ENCODE measurements at places on chromosomes 5 and 9.

DNA sequence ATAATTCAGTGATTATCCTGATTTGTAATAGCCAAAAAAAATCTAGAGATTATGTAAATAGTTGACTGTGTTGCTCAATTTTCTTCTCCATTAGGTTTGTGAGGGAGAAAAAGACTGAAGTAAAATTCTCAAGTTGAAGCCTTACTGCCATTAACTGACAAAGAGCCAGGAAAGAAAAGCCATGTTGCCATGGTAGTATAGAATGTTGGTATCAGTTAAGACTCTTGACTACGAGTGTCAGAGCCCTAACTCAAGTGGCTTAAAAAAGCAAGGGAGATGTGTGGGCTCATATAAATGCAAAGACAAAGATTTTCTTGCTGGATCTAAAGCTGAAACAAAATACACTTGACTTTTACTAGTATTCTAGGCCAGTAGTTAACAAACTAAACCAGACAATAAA is 571.7 kb downstream of the KCTD16 start:
- no peak for DNase-seq

DNA sequence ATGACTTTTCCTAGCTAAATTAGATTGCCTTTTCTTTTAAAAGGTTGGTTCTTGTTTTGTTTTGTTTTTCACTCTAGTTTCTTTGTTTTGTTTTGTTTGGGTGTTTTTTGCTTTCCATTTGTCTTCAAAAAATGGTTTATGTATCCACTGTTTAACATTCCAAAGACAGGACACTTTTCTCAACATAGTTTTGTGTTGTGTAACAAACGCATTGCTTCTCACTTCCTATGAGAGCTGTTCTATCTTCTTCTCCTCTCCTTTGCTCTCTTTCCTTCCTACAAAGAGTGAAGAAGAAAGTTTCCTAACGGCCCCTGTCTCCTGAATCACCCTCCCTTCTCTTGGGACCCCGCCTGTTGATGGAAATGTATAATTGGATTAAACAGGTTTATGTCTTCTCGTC is 539.7 kb downstream of the ACTL7B start:
- no peak for DNase-seq

DNA sequence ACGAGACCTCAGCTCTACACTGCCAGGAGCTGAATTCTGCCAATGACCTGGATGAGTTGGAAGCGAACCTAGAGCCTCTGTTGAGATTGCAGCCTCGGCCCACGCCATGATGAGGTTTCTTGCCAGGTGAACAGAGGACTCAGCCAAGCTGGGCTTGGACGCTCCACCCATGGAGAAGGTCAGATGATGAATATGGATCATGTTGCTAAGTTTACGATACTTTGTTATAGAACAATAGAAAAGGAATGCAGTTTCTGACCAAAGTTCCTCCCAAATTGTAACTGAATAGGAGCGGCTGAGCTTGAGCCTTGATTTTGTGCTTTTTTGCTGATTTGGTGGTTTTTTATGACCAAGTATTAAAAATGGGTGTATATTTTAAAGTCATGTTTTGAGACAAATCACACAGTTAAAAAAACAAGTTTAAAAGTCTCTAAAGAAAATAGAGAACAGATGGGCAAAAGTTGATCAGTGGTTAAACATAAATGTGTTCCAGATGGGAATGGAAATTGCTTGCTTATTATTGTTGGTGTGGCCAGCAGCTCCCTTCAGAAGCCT is 32.9 kb downstream of the ROPN1L start:
- DNase-seq, result no peak

GRCh38 chr9:84731696-84732095 is 62.2 kb downstream of the NTRK2 start:
- no peak for DNase-seq

GRCh38 chr5:135341016-135341666 is 57.9 kb downstream of the MACROH2A1 start:
- no peak for DNase-seq

GRCh38 chr5:56480078-56480704 is 247.1 kb upstream of the ANKRD55 start:
- DNase-seq, result no peak

- DNase-seq, result no peak
Observed at GRCh38 chr9:125133403-125134329, 9.7 kb downstream of the SCAI start.

- DNase-seq, result peak; percentile 66
Observed at GRCh38 chr5:68962757-68963484, 130.9 kb upstream of the SLC30A5 start.

DNA sequence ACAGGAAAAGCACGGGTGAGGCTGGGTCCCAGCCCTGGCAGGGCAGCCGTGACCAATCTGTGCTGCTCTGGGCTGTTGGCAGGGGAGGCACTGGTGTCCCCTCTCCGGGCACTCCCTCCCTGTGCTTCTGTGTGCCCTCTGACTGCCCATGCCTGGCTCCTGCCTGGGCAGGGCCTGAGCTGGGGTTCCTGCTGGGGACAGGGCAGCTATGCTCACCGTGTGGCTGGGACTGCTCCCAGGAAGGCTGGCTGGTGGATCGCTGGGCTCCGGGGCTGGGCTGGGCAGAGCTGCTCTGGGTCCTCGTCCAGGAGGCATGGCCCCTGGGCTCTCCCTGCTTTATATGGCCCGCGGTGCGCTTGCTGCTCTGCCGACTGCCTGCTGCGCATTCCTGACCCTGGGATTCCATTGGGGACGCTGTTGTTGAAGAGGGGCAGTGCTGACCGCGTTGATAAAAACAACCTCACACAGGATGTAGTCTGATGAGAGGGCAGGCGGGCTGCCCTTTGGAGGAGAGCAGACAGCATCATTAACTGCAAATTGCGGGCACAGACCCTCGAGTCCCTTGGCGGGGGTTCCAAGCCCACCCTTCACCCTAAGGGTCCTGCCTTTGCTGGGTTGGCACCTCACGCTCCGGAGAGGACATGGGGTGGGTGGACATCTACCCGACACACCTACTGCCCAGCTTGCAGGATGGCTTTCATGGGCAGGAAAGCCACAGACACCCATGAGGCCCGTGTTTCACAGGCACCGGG is 955 bp downstream of the QRFP start:
- no peak for DNase-seq

DNA sequence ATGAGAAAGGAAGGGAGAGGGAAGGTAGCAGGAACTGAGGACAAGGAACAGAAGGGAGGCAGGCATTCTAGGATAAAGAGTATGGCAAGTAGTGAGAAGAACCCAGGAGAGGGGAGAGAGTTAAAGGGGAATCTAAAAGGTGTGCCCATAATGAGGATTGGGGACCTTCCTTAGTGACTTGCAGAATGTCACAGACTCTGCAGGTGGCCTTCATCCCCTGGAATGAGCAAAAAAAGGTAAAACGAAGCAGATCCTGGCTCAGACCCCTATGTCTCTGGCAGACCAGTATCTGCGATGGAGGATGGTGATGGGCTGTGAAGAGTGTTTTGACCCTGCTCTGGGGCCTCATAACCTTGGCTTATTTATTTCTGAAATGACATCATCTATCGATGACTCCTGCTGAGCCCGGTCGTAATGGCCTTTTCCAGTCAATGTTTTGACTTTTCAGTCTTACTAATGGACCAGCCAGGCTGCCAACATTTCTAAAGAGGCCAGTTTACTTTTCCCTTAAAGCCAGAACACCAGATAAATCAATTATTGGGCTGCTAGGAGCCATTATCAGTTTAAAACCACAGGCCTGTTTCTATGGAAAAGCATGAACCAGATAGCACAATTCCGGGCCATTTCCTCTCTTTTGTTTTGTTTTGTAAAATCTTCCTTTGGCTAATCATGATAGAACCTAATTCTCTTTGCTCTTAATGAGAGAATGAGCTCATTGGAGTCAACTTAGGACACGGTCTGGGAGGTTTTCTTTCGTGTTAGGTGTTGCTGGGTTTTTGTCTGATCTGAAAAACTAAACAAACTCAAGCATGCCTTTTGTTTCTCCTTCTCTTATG is 3.1 kb downstream of the TMOD1 start:
- peak; percentile 9 for DNase-seq

GRCh38 chr5:80703291-80703690 is 48.5 kb upstream of the DHFR start:
- DNase-seq, result no peak

GRCh38 chr5:96247097-96247701 is 185.8 kb downstream of the PCSK1 start:
- peak; percentile 42 for DNase-seq

DNA sequence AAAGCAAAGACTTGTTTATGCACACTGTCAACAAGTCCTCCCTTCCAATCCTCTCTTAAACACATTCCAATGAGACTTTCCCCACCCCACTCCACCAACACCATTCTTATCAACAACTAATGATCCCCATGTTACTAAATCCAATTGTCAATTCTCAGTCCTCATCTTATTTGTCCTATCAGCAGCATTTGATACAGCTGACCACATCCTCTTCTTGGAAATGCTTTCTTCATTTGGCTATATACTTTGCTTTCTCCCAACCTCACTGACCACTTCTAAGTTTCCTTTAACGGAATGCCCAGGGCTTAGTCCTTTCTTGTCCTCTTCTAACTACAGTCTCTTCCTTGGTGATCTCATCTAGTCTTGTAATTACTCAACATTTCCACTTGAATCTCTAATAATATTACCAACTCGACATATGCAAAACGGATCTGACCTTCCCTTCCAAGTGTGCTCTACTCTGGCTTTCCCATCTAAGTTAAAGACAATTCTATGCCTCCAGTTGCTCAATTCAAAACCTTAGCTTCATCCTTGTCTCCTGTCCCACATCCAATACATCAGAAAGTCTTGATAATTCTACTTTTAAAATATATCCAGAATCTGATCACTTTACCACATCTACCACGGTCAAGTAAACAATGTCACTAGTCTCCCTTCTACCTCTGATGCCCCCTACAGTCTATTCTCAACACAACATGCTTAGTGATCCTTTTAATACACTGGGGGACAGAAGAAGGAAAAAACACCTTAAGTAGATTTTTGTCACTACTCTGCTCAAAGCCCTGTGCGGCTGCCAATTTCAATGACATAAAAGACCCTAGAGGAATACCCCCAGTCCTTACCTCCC is 25.5 kb downstream of the AGTPBP1 start:
- no peak for DNase-seq

GRCh38 chr5:50559955-50560354 is 106.5 kb upstream of the PARP8 start:
- DNase-seq, result no peak

DNA sequence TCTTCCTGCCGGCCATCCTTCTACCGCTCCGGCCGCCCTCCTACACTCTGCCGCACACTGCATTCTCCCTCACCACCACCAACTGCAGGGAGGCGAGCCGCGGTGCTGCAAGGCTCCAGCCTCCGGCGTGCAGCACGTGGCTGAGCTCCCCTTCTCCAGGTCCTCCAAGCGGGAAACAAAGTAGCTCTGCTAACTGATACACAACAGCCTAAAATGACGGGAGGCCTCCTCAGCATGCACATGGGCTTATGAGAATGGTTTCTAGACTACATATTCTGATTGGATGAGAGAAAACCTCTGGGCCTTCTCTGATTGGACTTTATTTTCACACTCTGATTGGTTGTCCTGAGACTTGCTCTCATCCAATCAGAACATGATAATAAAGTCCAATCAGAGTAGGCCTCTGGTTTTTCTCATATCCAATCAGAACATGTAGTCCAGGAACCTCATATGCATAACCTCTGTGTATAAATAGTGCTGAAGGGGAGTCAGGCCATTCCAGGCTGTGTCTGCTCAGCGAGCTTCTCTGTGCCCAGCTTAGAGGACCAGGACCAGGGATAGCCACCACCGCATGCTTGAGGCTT is 27.0 kb upstream of the ZNF354B start:
- DNase-seq, result no peak

GRCh38 chr5:110115503-110115902 is 425.8 kb downstream of the MAN2A1 start:
- no peak for DNase-seq
